ENCODE measurements at places on chromosomes 12 and 14. TPM values are rescaled to one million over a fixed set of nuclear protein-coding genes. Genes with fewer than 3 reads are reported as not detected.
A peak's percentile ranks its signal among the peaks of the same experiment; 100 is the strongest.

- DNase-seq: no peak
Observed at GRCh38 chr14:31045501-31046080, 19.4 kb upstream of the STRN3 start.

- DNase-seq: no peak
Observed at GRCh38 chr12:12502815-12503151, 59.9 kb downstream of the DUSP16 start.

- peak; percentile 68 for DNase-seq
Observed at GRCh38 chr14:90624732-90625400, 191.4 kb downstream of the TTC7B start.

GRCh38 chr14:39203659-39204606 is 28.9 kb downstream of the PNN start:
- DNase-seq: peak; percentile 96

GRCh38 chr14:86442135-86442534 is 912.2 kb downstream of the FLRT2 start:
- no peak for DNase-seq

DNA sequence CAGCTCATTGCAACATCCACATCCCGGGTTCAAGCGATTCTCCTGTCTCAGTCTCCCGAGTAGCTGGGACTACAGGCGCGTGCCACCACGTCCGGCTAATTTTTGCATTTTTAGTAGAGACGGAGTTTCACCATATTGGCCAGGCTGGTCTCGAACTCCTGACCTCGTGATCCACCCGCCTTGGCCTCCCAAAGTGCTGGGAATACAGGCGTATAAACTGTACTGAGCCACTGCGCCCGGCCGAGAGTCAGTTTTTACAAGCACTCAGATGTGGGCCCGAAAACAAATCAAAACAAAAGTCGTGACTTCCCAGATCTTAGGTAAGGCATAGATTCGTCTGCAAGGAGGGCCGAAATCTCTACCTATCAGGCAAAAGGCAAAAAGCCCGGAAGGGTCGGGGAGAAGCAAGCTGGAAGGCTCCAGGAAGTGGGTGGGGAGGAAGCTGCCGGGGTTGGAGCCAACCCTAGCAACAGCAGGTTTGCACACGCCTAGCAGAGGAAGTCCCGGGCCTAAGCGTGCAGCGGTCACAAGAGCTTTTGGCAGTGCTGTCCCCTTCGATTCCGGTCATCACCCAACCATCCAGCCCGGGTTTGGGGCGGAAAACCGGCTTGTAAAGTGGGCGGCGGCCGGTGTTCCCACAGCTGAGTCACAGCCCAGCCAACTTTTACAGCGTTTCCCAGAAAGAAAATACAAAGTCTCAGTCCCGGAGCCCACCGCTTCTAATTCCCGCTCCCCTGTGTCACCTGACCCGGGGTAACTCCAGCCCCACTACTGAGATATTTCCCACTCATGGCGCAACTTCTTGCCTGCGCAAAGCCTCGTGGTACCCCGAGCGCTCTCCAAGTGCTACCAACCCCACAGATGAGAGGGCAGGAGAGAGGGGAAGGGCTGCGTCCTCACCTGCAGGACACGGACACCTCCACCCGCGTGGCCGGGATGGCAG is 583 bp downstream of the CPNE8 start:
- DNase-seq: peak; percentile 94

DNA sequence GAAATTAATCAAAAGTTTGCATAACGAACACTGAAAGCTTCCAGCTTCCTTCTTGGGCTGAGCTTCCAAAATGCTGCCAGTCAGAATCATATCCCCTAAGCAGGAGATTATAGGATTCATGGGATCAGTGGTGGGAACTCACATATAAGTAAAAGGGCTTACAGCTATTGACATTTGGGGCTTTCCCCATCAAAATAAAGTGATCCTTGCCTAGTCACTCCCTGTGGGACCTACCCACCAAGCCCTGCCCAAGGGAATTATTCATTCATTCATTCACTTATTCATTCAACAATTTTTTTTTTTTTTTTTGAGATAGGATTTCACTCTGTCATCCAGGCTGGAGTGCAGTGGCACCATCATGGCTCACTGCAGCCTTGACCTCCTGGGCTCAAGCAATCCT is 47.5 kb upstream of the NR1H4 start:
- DNase-seq: no peak

GRCh38 chr12:2833810-2834209 is 1.0 kb downstream of the NRIP2 start:
- no peak for DNase-seq

GARIN6 gene
- not detected for total RNA-seq

RDH12 gene
- not detected for total RNA-seq

LRRC9 gene
- 3.0 TPM for total RNA-seq
